Muscle of leg (tissue), 16 donors: ENCODE measurements at places on chromosomes 6 and 20.

GRCh38 chr6:20719980-20720379, 185.7 kb downstream of the CDKAL1 start:
- no peak for DNase-seq

- no peak for DNase-seq
These were observed 38.2 kb downstream of the NFYA start for GRCh38 chr6:41111017-41111416.

GRCh38 chr20:34974246-34974645, 18.6 kb downstream of the MYH7B start:
- no peak for DNase-seq

GRCh38 chr20:32626859-32627636, 41.9 kb upstream of the NOL4L start:
- DNase-seq = peak; percentile 44

GRCh38 chr6:8432614-8433013, 2.7 kb downstream of the SLC35B3 start:
- no peak for DNase-seq

DNA sequence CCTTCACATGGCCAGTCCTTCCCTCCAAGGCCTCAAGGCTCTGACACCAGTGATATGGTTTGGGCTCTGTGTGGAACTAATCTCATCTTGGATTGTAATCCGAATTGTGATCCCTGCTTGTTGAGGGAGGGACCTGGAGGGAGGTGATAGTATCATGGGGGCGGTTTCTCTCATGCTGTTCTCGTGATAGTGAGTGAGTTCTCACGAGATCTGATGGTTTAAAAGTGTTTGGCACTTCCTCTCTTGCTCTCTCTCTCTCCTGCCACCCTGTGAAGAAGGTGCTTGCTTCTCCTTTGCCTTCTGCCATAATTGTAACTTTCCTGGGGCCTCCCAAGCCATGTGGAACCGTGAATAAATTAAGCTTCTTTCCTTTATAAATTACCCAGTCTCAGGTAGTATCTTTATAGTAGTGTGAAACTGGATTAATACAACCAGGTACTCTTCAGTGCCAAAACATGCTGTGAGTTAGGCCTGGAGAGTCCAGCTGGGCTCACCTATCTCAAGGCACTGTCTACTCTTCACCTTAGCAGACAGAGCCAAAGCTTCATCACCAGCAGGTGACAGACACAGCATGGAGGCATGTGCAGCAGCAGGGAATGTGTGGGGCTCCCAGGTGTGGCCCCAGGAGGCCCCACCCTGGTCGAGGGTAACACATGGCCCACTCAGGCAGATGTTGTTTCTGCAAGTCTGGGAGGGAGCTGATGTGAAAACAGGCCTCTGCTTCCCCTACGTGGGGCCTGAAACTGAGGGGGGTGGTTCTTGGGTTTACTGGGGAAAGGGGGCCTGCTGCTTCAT, 97.5 kb upstream of the CDYL start:
- DNase-seq = no peak

DNA sequence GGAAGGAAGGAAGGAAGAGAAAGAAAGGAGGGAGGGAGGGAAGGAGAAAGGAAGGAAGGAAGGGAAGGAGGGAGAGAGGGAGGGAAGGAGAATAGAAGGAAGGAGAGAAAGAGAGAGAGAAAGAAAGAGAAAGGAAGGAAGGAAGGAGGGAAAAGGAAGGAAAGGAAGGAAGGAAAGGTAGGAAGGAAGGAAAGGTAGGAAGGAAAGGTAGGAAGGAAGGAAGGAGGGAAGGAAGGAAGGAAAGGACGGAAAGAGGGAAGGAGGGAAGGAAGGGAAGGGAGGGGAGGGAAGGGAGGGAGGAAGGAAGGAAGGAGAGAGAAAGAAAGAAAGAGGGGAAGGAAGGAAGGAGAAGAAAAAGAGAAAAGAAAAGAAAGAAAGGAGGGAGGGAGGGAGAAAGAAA, 47.0 kb upstream of the TFAP2A start:
- DNase-seq = no peak

DNA sequence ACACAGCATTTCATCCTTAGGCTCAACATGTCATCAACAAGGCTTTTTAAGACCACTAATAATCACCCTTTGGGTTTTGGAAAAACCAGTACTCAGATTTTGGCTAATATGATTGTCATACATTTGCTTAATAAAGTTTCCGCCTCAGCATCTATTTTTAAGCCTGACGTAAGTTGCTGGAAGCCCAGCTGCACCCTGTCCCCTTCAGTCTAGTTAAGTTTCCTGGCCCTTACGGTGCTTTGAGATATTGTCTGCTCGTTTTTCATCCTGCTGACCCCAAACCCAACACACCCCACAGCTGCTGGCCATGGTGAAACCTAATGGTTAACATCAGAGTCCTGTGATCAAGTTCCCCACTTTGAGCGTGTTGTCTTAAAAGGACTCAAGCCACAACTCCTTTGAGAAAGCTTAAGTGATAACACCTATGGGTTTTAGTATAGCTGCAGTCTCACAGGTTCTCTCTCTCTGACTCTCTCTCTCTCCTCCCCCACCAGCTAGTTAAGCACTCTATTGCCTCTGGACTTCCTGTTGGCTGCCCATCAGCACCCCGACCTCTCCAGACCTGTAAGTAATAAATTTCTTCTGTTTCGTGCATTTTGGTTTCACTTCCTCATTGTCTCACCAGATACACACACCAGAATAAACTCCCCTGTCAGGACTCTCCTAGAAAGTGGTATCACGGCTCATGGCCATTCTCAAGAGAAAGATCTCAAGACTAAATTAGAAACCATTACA, 802.0 kb downstream of the C6orf118 start:
- DNase-seq = peak; percentile 65

GRCh38 chr6:99590728-99591672, 15.6 kb upstream of the PRDM13 start:
- DNase-seq = peak; percentile 14

DNA sequence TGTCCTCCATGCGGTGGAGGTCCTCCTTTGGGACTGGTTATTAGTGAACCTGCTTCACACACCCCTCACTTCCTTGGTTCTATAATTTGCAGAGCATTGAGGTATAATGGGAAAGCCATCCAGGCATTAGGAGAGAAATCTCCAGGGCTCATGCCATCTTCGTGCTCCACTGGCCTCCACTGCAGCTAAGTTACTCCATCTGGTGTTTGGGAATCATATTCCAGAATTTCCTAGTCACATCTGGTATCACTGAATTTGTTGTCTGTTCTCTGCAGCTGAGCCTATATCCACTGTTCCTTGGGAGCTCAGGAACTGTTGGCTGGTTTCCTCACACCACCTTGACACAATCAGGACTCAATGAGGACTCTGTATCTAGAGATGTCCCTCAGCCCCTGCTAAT, 173.0 kb upstream of the TSHZ2 start:
- DNase-seq = peak; percentile 11

DNA sequence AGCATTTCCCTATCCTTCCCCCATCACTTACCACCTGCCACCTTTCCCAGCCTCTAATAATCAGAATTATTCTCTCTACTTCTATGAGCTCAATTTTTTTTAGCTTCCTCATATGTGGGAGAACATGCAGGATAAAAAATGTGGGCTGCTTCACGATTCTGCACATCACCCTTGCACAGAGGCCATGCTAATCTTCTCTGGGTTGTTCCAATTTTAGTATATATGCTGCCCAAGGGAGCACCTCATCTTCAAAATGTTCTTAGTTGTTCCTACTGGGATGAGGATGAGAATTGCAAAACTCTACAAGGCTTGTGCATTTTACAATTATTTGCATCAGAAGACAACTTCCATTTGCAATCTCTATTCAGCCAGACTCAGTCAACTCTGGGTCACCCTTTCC, 58.1 kb downstream of the LAMA4 start:
- no peak for DNase-seq

- DNase-seq = no peak
These were observed 168.4 kb downstream of the OR2B2 start for GRCh38 chr6:27743787-27744186.
